Right forelimb (tissue), 1 donor: ENCODE measurements at places on chromosomes 7 and 10.

DNA sequence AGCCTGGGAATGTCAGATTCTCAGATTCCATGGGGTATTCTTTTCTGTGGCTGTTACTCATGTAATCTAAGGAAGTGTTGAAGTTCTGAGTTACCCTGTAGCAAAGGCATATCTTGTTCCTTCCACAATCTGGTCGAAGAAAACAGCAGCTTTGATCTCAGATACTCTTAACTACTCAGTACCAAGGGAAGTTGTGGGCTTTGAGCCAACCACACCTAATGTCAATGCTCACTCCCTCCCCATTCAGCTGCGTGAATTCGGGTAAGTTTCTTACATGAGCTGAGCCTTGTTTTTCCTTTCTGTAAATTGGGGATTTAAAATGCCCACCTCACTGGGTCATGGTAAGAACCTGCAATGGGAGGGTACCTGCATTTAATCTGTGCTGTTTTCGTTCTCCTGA lies 52.5 kb downstream of the PTPRN2 start:
- DNase-seq = no peak

DNA sequence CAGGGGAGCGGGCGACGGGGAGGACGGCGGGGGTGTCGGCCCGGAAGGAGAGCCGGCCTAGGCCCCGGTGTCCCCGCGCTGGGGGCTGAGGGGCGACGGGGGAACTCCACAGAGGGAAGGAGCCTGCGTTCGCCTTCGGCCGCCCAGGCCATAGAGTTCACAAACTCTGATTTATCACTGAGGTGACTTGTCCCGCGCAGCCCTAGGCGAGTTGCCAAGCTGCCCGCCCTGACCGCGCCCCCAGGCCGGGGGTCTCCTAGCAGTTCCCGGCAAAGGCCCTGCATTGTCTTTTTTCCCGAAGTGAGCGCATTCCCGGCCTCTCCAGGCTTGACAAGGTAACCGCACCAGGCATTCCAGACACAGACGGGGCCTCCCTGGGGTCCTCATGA lies 2.9 kb upstream of the NKX6-2 start:
- DNase-seq = no peak

DNA sequence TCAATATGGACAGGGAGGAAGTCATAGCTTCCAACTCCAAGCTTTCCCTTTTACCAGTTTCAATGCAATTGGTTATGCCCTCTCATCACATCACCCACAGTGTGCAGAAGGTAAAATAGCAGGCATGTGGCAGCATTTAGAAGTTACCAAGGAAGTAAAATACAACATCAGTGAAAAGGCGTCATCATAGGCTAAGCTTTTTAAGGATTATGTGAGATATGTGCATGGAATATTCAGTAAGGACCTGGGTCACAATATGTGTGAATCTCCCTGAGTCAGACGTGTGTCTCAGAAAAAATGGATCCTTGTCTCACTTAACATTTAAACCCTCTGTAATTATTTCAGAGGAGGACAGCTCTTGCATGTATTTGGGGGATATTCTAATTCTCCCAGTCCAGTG lies 522.8 kb upstream of the POM121L12 start:
- DNase-seq = no peak

DNA sequence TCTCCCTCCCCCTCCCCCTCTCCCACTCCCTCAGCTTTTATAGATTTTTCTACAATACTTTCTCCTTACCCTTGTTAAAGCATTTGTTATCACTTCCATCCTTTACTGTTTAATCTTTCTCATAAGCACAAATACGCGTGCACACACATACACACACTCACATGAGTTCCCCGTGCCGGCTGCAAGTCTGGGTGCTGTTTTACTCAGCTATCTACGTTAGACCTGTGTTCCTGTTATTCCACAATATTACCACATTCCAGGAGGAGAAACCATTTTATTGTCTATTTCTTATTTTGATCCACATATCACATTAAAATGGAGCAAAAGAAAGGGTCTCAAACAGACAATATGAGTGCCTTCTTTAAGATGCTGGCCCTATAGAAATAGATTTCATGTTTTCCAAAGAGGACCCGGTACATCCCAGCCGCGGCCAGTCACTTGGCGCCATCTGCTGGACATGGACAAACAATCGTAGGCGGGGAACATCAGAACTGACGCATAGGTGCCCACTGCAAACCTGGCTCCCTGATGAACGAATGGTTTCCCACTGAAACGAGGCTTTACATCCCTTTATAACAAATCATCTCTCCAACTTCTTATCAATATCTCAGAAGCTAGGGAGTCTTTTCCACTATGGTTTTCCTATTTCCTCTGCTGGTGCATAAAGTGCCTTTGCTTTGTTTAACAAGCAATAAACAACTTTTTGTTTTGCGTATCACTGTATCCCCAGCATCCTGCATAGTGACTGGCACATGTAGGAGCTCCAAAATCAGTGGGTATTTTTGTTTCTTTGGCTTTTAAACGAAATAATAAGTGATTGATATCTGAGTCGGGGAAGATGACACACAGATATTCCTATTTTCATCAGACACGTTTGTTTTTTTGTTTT lies 25.2 kb upstream of the OPTN start:
- peak; percentile 85 for DNase-seq

- peak; percentile 75 for DNase-seq
Observed at GRCh38 chr7:155643804-155644177, 670 bp upstream of the RBM33 start.

DNA sequence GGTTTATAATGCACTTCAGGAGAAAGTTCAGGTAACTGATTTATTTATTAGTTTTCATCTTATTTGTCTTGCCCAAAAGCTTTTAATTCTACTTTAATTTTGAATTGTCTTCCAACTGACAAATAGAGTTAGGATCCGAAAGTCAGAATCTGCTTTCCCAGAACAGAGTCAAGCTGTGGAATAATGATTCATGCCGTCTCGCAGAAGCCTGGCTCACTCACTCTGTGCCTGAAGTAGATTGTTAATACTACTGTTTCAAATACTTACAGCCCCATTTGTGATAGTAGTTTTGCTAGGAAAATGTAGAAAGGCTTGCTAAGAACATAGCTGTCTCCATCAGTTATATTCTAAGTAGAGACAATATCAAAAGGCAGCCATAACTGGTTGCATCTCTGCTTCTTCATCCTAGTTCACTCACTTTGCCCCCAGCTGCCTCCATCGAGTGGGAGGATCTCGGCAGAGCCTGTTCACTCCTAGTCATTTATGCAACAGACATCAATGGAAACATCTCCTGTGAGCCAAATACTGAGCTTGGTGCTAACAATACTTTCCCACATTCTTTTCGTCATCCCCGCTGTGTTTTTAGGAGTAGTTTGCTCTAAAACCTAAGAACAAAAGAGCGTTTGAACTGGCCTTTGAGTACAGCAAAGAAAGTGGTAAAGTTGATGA lies 28.0 kb downstream of the ABRAXAS2 start:
- no peak for DNase-seq

GRCh38 chr10:16770670-16771069 lies 46.6 kb downstream of the RSU1 start:
- no peak for DNase-seq

- DNase-seq = no peak
Observed at GRCh38 chr10:22479419-22479818, 134.1 kb downstream of the SPAG6 start.

- no peak for DNase-seq
Observed at GRCh38 chr10:103680869-103681236, 174.5 kb downstream of the SH3PXD2A start.

- DNase-seq = no peak
Observed at GRCh38 chr10:13437026-13437555, 89.0 kb upstream of the SEPHS1 start.

GRCh38 chr7:42095791-42096190 lies 141.2 kb downstream of the GLI3 start:
- no peak for DNase-seq

- no peak for DNase-seq
Observed at GRCh38 chr10:88870089-88870488, 10.0 kb upstream of the STAMBPL1 start.

DNA sequence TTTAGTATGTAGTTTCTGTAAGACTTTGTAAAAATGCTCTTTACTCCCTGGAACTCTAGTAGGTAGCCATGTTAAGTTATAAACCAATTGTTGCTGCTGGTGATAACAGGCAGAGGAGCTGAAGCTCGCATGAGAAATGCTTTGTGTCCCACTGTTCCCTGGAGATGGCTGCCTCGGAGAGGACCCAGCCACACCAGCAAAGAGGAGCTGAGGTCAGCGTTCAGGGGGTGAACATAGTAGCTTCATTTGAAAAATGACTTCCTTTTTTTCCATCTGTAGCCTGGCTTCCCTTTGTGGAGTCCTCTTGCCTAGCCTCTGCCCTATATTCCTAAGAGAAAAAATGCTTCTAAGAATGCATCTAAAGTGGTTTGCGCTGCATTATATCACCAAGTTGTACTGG lies 20.3 kb downstream of the CELF2 start:
- DNase-seq = no peak

DNA sequence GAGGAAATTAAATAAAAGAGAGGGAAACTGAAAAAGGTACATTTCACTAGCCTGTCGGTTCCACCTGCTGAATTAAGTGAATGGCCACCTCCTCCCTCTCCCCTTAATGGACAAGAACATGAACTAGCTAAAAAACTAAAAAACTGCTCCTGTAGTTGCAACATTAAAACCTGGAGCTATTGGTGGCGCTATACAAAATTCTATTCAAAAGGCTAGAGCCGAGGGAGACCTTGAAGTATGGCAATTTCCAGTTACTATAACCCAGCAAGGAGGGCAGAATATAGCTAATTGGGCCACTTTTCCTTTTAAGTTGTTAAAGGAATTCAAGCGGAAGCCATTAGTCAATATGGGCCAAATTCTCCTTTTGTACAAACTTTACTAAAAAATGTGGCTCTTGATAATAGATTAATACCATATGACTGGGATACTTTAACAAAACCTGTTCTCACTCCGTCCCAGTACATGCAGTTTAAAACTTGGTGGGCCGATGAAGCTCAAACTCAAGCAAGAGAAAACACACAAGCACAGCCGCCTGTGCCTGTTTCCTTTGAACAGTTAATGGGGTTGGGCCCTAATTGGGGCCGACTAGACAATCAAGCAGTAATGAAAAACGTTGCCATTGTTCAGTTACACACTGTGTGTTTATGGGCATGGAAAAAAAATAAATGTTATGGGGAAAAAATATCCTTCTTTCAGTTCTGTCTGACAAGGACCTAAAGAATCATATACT lies 6.5 kb upstream of the CHST3 start:
- DNase-seq = no peak

DNA sequence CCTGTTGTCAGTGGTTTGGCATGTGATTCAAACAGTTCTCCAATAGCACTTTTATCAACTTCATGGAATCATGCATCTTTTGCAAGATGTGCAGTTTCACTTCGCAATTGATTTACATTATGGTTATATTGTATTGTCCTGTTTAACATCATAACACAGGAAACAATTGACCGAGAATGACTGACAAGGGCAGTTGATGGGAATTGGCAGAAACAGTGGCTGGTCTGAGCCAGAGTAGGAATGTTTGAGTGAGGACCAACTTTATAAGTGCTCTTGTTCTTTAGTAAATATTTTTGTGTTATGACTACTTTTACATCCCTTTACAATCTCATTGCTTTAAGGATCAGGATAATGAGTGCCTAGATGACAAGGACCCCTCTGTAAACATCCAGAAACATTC lies 2.2 kb downstream of the KLHL7 start:
- DNase-seq = no peak

DNA sequence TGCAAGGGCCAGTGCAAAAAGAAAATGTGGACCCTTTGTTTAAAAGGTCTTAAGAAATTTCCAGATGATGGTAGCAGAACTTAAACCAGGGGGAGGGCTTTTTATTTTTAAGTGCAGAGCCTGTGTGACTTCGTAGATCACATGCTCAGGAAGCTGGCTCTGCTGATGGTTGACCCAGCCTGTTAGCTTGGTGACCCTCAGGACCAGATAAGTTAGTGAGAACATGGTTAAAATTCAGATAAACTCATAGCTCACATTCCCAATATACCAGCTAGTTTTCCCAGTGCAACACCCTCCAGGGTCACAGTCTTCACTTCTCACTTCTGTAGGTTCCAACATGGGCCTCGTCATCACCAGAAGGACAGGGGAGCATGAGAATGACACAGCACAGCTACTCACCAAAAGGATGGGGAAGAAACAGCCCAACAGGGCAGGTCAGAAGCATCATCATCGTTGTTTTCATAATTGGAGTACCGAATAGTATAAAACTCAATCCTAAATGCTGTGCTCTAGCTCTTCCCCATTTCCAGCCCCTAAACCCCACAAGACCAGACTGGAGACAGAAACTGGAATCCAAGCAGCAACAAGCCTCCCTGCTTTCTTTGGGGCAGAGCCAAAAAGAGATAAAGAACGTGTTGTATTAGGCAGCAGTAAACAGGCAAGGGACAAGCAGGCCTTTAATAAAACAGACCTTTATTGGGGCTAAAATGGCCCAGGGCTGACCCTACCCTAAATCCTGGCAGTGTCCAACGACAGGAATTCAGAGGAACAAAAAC lies 102.2 kb upstream of the ANKRD1 start:
- DNase-seq = peak; percentile 66

DNA sequence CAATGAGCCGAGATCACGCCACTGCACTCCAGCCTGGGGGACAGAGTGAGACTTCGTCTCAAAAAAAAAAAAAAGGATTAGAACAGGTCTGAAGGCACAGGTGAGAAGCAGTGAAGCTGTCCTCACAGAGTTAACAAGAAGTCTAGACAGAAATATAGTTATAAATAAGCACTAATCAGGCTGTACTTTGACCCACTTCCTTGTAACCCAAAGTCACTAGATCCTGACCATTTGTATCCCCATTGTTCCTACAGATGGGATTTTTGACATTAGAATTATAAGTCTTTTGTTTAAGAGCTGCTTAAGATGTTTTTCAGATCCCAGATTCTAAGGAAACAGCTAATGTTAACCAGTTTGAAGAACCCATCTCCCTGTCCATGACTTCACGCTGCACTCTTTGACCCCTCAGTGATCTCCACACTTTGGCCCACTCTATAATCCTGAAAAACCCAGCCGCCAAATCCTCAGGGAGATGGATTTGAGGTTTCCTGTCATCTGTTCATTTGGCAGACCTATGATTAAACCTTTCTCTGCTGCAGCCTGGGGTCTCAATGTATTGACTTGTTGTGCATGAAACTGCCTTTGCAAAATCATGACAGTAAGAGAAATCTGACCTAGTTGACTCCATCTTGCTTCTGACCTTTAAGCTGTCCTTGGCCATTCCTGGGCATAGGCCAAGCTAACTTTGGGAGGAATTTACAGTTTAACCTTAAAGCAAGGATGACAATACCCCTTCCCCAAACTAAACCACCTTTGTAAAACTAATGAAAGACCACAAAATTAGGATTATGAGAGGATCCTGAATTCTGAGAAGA lies 11.4 kb downstream of the SSMEM1 start:
- no peak for DNase-seq

DNA sequence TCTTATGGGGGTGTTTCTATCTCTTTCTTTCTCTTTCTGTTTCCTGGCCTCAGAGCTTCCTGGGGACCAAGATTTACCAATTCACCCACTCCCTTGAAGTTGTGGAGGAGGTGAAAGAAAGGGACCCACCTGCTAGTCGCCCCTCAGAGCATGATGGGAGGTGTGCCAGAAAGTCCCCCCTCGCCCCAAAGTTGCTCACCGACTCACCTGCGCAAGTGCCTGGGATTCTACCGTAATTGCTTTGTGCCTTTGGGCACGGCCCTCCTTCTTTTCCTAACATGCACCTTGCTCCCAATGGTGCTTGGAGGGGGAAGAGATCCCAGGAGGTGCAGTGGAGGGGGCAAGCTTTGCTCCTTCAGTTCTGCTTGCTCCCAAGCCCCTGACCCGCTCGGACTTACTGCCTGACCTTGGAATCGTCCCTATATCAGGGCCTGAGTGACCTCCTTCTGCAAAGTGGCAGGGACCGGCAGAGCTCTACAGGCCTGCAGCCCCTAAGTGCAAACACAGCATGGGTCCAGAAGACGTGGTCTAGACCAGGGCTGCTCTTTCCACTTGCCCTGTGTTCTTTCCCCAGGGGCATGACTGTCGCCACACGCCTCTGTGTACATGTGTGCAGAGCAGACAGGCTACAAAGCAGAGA lies 12.2 kb downstream of the AQP1 start:
- DNase-seq = no peak
